Fibroblast of skin of scalp (primary cell): ENCODE measurements at places on chromosomes 1 and 21.
A peak's percentile ranks its signal among the peaks of the same experiment; 100 is the strongest.

DNA sequence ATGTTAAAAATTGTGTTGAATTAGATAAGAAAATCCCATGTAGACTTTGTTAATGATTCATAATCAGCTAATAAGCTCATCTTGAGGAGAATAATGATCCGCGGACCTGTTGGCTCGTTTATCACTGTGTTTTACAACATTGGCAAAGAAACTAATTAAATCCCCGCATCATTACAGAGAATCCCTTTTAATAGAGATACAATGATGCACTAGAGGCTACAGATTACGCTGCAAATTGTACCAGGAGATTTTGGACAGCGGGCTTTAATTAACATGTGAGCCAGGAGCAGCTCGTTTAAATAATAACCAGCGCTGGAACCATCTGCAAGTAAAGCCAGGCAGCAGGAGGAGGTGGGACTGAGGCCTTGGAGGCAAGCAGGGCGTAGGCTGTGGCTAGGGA lies 280.3 kb upstream of the POU3F1 start:
- no peak for DNase-seq

GRCh38 chr1:40824591-40825434 lies 37.4 kb downstream of the CITED4 start:
- peak; percentile 61 for DNase-seq

DNA sequence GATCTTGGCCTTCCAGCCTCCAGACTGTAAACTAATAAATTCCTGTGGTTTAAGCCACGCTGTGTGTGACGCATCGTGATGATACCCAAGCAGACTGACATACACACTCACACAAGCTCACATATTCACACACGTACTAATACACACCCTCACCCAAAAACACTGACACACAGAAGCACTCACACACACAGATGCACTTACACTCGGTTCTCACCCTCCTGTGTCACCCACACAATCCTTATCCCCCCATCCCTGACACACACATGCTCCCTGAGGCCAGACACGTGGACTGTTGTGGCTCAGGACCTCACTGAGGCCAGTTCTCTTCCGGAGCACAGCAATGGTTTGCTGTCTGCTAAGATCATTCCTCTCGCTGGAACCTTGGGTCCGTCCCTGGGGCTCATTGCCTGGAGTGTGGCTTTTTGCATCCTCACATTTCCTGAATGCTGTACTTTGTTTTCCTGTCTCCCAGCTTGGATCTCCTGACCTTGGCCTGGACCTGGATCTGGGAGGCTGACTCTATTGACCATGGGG lies 76.9 kb upstream of the LYST start:
- peak; percentile 94 for DNase-seq

- DNase-seq, result no peak
Observed at GRCh38 chr1:24961961-24962861, 32.1 kb upstream of the RUNX3 start.

GRCh38 chr21:32909393-32909792 lies 116.3 kb upstream of the OLIG2 start:
- DNase-seq, result no peak

DNA sequence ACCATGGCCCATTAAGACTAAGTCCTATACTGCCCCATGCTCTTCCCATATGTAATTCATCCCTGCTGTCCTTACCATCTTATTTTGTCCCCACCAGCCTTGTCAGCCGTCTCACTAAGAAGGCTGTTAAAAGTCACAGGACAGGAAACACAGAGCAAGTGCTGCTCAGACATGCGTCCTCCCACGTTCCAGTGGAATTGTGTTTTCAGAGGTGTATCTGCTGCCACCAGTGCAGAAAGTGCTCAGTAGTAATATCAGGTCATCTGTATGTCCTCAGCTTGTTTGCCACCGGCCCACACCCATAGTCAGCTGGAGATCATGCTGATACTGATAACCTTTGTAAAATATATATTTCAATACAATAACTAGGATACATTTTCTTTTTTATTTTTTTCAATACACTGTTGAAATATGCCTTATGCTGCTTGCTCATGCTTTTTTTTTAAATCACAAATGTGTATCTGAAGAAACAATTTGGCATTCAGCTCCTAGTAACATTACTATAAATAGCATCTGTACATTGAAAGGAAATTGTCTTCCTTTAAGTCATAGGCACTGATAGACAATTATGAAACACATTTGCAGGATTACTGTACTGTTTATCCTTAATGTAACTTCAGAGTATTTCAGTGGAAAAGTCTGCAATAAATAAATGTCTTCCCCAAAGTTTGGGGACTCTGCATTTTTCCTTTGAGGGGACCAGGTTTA lies 156.9 kb downstream of the EDEM3 start:
- DNase-seq, result peak; percentile 49
